ENCODE measurements at places on chromosomes 2 and 18.

DNA sequence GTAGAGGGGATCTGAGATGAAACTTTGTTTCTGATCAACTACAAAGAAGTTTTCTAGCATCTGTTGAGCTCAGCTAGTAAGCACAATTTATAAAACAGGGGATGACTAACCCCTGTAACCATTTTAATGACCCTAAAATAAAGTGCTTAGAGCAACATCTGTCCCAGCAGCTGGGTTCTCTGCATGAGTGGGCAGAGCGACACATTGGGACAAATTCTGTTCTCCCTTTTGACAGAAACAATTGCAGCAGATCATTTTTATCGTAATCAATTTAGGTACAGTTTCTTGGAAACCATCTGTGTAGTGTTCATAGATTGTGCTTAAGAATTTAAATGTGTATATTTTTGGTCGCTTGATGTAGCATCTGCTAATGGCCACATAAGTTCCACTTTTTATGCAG, 678.0 kb downstream of the RNF144A start:
- DNase-seq = no peak

DNA sequence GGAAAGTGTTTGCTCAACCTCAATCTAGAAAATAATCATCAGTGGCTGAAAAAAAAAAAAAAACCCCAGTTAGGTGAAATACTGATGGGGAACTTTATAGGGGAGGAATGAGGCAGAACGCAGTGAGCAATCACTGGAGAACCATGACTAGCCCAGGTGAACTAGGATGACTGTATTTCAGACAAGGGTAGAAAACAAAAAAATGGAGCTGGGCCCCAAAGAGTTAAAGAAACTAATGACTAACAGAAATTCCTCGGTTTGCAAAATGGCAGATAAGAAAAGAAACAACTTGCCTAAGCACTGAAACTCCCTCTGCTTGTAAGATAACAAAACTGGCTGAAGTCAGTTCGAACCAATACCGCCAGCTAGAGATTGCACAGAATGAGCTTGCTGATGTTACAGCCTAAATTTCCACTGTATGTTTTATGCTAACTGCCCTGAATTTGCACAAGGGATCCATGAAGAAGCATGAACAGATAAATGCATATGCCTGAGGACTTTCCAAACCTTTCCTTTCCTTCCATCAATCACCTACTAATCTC, 245.9 kb downstream of the METTL4 start:
- DNase-seq = peak; percentile 95

- DNase-seq = peak; percentile 54
These were observed 582.8 kb downstream of the ZEB2 start for GRCh38 chr2:143936848-143937722.

GRCh38 chr2:225488743-225489142, 89.2 kb downstream of the NYAP2 start:
- no peak for DNase-seq

DNA sequence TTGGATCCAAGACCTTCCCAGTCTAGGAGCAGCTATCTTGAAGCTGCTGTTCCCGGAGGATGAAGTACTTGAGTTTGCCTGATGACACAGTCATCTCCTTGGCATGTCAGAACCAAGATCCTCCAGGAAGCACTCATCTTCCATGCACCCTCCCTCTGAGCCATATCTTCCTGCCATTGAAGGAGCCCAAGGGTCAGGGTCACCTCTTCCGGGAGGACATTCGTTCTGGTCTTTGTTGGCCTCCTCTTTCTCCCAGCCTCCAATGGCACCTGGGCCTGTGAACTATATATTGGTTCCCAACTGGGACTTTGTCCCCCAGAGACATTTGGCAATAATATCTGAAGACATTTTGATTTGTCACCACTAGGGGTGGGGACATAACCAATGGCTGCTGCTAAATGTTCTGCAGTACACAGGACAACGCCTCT, 4.2 kb upstream of the MYO7B start:
- DNase-seq = no peak

All from OCI-M1 (cell line).